ENCODE measurements at places on chromosomes 13 and 19.

DNA sequence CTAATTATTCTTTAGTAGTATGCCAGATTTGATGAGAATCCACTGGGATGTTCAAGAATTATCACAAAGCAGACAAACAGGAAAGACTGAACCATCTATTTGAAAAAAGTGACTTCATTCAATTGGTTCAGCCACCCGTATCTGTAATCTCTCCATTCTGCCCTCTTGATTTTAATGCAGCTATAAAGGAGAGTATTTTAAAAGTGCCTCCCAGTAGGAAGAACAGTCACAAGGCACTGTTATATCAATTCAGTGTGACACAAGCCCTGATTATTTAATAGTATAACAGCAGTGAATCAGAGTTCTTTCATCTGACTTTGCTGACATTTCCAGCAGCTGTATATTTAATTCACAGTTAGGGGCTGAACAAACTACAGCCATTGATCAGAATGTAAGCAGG is 77.3 kb upstream of the SLAIN1 start:
- DNase-seq, result no peak

DNA sequence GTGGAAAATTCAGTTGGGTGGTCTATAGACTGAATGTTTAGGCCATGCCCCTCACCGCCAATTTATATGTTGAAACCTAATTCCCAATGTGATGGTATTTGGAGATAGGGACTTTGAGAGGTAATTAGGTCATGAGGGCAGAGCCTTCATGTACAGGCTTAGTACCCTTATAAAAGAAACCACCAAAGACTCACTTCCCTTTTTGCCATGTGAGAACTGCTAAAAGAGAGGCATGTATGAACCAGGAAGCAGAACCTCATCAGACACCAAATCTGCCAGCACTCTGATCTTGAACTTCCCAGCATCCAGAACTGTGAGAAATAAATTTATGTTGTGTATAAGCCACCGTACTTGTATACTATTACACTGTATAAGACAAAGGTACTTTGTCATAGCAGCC is 40.6 kb downstream of the UQCRFS1 start:
- peak; percentile 98 for DNase-seq

DNA sequence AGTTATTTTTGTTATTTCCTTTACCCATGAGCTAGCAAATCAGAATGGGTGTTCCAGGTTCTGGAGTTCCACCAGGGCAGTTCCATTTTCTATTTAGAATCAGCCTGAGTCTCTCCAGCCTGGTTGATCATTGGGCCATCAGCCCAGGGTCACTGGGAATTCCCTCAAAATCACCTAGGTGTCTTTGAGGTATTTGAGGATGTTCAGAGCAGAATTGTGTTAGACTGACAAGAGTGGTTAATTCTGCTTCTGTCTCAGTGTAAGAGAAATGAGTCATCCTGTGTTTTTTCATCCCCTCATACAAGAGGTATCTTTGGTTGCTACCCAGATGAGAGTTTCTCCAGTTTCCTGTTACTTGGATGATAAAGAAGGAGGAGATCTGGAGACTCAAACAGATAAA is 11.7 kb downstream of the ZNF66 start:
- no peak for DNase-seq

DNA sequence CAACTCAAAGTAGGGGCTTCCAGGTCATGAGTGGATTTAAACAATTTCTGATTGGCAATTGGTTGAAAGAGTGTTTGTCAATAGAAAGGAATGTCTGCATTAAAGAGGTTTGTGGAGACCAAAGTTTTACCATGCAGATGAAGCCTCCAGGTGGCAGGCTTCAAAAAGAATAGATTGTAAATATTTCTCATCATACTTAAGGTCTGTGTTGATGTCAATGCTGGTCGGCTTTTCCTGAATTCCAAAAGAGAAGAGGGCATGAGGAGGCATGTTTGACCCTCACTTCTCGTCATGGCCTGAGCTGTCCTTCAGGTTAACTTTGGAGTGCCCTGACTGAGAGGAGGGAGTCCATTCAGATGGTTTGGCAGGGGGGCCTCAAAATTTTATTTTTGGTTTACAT is 125.4 kb upstream of the RFC3 start:
- DNase-seq, result no peak
